Stimulated activated CD8-positive, alpha-beta memory T cell treated with anti-CD3 and anti-CD28 coated beads, Interleukin-15, amount 100 ng/mL, for 4 hours (primary cell): ENCODE measurements at places on chromosomes 12 and 14.

DNA sequence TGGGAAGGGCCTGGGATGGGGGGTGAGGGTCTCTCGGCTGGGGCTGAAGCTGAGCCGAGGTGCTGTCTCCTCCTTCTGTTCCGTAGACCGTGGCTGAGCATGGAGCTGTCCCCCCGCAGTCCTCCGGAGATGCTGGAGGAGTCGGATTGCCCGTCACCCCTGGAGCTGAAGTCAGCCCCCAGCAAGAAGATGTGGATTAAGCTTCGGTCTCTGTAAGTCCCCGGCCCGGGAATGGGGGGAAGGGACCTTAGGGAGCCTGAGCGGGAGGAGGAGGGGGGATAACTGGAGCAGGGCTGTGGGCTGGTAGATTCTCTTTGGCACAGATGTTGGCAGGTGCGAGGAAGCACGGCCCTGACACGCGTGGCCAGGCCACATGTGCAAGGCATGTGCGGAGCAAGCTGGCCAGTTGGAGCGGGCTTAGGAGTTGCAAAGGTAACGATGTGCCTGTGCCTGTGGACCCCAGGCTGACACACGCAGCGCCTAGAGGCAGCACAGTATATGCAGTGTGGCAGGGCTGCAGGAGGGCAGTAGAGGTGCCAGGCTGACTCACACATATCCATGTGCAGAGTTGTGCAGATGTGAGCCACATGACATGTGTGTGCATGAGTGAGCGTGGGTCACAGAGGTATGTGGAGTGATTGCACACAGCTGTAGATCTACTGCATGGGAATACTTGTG lies 512 bp downstream of the PDE1B start:
- DNase-seq = peak; percentile 6

GRCh38 chr12:5746036-5746908 lies 198.8 kb downstream of the ANO2 start:
- DNase-seq = no peak

GRCh38 chr14:85686908-85687307 lies 157.0 kb downstream of the FLRT2 start:
- no peak for DNase-seq

- no peak for DNase-seq
Observed at GRCh38 chr14:26765768-26766520, 168.1 kb upstream of the NOVA1 start.

- DNase-seq = peak; percentile 83
Observed at GRCh38 chr12:120445911-120446843, at the start of the genes GATC and TRIAP1. Gene GATC (plus strand): TSS chr12:120446444. CDS start chr12:120446481, 37 bp downstream. Gene TRIAP1 (minus strand): TSS chr12:120446384. CDS start chr12:120446372, 12 bp downstream.

- no peak for DNase-seq
Observed at GRCh38 chr14:104388541-104389325, 190.8 kb upstream of the C14orf180 start.

- DNase-seq = no peak
Observed at GRCh38 chr12:44592626-44593025, 283.5 kb downstream of the NELL2 start.

GRCh38 chr12:62934239-62934798 lies 631 bp downstream of the PPM1H start:
- no peak for DNase-seq

DNA sequence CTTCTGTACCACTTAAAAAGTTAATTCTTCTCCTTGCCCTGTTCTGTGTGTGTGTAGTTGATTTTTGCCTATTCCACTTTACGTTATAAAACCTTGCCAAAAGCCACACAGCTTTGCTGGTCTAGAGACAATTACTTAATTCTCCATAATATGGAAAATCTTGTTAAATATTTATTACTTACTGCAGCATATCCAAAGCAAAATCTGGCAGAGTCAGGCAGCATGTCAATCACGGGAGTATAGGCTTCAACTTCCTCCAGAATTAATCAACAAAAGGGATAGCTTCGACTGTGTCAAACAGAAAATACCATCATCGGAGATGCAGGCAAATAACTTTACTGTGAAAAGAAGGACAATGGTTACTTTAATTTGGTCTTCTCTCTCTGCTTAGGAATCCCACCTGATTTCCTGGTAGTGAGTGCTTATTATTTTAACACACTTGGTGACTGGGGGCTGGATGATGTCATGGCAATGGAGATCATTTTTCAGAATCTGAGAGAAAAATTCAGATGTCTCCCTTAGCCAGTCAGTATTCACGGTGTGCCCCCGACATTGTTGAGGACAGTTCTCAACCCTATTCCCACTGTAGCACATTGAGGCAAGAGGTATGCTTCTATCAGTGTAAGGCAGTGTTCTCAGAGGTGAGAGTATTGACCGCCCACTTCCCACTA lies 3.7 kb upstream of the MSRB3 start:
- no peak for DNase-seq

DNA sequence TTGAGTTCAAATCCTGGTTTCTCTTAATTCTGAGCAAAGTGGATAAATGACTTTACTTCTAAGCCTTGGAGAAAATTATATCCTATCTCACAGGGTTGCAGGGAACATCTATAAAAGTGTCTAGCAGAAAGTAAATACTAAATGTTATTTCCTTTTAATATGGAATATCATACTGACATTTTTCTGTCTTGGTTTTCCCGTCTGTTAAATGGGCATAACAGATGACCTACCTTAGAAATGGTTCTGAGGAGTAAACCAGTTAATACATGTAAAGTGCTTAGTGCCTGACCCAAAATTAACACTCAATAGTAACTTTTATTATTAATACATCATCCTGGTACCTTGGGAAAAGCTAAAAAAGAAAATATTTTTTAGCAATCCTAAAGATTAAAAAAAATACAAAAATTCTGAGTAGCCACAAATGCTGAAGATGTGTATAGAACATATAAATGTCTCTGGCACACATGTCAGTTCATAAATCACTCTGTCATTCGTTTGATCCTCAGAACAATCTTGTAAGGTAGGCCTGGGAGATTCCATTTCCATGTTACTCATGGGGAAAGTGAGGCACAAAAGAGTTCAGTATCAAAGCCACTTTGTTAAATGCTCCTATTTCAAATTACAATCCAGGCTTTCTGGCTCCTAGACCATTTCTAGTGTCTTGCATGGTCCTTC lies 1.3 kb downstream of the VIPAS39 start:
- no peak for DNase-seq

DNA sequence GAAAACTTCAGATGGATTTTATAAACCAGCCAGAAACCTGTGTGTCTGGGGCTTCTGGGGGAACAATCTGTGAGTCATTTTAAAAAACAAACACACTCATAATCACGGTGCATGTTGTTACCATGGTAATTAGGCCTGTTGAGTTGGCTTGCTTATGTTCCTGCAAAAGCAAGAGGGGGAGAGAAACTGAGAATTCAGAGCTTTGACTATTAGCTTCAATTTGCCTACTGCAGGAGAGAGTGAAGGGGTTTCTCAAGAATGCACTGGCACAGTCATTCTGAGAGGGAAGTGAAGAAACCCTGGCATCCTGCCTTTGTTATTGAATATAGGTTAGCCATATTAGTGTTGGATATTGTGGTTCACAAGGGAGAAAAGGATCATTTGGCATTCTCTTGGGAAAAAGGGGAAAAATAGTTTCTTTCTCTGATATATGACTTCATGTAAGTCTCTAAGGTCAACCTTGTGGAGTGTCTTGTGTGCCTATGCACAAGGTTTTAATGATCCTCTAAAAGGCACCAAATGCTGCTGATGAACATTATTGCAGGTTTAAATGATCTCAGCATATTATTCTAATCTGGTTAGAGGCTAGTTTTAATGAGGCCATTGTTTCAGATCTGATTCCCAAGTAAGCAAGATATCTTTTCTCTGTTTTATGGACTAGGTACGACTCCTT lies 12.9 kb downstream of the GNG2 start:
- DNase-seq = no peak

DNA sequence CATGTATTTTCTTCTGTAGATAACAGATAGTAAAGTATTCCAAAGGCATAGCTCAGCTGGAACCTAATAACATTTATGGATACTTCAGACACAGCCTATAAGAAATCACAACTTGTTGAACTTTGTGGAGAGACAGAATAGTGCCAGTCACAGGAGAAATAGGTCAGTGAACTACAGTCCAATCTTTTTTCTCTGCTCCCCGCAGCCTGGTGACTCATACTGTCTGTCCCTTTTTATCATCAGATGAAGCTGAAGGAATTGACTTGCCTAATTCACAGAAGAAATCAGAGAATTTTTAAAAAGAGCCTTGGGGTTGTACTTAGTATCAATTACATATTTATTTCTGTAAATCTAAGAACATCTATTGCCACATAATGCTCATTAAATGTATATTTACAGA lies 222.3 kb downstream of the ALG10 start:
- DNase-seq = no peak

- DNase-seq = no peak
Observed at GRCh38 chr14:30223385-30223785, 295.7 kb upstream of the PRKD1 start.

- DNase-seq = no peak
Observed at GRCh38 chr14:41824441-41824840, 217.8 kb downstream of the LRFN5 start.

DNA sequence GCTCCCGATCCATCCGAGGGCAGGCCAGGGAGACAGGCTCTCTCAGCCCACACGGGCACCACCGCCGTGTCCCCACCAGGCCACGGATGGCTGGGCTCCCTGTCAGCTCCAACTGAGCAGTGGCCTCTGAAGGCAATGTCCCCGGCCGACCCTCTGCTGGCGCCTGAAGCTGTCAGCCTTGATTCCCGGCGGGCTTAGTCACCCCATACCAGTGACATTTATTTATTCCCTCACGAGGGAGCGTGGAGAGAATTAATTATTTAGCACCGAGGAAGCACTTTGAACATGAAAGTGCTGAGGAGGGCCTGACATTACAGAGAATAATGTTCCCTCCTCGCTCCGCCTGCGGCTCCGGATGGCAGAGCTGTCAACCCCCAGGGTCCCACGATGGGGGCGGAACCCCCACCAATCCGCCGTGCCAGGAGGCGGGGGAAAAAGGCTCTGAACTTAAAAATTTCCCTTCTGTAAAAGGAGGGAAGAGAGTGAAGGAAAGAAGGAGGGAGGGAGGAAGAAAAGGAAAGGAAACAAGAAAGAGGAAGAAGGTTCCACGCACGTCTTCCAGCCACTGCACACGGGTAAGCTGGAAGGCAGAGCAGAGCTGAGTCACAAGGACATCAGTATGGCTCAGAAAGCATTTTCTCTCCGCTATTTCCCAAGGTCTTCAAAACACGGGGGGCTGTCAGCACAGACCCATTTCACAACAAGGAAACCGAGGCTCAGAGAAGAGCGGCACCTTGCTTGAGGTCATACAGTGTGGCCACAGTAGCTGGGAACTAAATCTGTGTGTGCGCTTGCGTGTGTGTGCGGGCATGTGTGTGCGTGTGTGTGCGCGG lies 108.7 kb upstream of the NCOR2 start:
- DNase-seq = no peak

- no peak for DNase-seq
Observed at GRCh38 chr12:120262852-120263747, 2.4 kb downstream of the PXN start.

- DNase-seq = no peak
Observed at GRCh38 chr12:95882080-95882479, 23.3 kb downstream of the SNRPF start.

DNA sequence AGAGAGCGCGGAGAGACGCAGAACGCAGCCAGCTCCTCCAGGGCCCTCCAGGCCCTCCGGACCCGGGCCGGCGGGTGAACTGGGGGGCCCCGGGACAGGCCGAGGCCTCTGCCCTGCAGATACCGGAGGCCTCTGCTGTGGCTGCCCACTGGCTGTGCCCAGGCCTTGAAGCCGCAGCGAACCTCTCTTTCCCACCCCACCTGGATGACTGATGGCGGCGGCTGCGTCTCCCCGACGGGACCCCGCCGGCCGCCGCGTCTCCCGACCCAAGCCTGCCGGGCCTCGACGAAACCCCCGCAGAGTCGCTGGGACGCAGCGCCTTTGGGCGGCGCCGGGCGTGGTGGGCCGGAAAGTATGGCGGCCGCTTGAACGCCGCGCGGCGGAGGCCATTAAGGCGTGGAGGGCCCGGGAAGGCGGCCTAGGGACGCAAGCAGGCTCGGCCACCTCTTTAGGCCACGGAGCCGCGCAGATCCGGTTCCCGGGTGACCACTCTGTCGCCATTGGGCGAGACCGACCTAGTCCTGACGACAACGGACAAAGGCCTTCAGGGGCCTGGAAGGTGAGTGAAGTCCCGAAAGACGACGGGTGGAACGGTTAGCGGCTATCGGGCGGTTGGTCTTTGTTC lies 8.4 kb upstream of the ERGIC2 start:
- DNase-seq = no peak

DNA sequence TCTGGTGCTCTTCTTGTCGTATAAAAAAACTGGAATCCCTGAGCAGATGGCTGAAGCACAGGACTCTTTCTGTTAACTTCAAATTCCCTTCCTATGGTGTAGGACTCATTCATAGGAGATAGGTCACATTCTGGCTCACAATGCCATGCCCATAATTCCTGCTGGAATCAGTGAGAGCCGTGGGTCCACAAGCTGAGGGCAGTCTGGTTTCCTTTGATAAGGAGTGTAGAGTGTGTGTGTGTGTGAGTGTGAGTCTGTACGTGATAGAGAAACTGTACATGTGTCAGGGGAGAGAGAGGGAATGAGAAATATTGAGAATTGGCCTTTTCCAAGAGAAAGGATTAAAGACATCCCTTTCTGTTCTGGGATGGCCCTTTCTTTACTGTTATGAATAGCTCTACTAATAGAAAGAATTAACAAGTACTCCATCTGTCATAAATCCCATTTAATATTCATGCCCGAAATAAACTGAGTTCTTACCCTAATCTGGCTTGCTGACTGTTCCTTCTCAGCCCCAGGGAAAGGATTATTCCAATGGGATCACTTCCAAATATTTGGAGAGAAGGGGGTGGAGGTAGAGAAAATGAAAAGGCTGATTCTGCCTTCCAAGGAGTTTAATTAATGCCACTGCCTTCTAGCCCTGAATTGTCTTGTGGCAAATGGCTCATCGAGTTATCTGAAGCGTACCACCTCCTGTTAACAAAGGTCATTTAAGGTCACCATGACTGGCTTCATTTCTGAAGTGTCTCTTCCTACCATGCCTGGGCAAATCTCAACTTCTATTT lies 79.0 kb downstream of the TMX1 start:
- no peak for DNase-seq

GRCh38 chr12:18217966-18218365 lies 43.4 kb upstream of the PIK3C2G start:
- no peak for DNase-seq
